ENCODE measurements at places on chromosomes 4 and X.
A peak's percentile ranks its signal among the peaks of the same experiment; 100 is the strongest.

DNA sequence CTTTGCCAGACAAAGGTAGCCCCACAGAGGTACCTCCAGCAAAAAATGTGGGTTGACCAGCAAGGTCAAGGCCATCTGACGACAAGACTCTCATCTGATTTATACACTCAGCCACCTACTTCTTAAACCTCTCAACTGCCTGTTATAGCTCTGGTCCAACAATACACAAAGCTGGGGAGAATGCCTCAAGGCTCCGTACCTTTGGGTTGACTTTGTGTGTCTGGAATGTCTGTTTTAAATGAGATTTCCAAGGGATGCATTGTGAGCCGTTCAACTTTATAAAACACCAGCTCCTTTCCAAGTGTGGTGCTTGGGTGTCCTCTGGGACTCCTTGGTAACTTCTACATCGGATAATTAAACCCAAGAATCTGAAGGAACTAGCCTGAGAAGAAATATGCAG, 167.0 kb upstream of the RPL34 start:
- DNase-seq, result no peak

DNA sequence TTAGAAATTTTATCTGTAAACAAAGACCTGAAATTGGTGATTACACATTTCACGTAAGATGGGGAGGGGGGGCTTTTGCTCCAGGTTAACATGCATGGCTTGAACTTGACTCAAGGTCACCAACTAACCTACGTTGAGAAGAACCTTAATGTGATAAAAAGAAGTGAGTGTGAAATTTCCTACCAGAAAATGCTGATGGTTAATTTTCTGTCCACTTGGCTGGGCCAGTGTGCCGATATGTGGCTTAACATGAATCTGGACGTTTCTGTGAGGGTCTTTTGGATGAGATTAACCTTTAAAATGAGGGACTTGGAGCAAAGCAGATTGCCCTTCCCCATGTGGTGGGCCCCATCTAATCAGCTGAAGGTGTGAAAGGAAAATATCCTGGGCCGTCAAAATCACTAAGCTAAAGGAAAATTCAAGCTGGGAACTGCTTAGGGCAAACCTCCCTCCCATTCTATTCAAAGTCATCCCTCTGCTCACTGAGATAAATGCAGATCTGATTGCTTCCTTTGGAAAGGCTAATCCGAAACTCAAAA, 107.3 kb upstream of the ENPP6 start:
- no peak for DNase-seq

DNA sequence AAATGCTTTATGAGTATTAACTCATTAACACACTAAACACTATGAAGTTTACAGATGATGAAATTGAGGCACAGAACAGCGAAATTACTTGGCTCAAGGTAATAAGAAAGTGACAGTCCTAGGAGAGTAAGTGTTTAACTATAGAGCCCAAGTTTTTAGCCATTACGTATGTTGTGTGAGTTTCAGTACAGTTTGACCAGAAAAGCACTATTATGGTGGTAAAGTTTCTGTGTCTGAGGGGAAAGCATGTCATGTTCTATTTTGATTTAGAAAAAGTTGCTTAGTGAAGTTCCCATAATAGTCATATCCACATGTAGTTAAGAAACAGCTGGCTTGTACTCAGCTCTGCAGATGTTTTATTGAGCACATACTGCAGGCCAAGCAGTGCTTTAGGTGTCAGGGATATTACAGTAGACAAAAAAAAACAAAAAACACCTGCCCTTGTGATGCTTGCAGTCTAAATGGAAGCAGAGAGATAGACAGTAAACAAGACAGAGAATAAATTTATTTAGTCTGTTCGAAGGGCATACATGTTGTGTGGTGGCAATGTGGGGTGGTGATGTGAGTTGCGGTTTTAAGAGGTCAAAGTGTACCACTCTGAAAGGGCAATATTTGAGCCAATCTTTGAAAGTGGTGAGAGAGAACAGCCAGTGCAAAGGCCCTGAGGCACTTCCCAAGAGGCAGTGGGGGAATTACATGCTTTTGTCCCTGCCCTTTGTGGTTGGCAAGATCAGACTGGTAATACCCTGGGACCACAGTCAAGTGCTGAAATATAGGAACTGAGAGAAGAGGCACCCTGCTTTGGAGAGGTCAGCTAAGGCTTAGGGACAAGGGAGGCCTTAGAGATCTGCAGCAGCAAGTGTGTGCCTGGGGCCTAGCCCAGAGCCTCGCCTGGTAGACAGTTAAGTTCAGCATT, 6.2 kb downstream of the TMEM131L start:
- DNase-seq, result no peak

DNA sequence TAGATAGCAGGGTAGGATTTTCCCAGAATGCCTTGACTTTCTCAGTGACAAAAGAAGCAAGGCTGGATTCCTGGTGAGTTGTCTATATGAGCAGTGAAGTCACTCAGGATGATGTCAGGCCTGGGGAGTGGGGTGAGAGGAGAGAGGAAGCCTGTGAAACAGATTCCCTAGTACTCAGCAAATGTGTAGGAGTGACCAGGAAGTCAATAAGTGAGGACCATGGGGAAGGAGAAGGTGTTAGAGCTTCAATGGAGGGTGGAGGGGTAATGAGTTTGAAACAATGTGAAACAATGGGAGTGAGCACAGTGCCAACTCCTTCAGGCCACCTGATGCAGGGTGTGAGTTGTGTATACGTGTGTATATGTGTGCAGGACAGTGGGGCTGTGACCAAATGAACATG, 2.4 kb upstream of the SLC9A6 start:
- peak; percentile 14 for DNase-seq

DNA sequence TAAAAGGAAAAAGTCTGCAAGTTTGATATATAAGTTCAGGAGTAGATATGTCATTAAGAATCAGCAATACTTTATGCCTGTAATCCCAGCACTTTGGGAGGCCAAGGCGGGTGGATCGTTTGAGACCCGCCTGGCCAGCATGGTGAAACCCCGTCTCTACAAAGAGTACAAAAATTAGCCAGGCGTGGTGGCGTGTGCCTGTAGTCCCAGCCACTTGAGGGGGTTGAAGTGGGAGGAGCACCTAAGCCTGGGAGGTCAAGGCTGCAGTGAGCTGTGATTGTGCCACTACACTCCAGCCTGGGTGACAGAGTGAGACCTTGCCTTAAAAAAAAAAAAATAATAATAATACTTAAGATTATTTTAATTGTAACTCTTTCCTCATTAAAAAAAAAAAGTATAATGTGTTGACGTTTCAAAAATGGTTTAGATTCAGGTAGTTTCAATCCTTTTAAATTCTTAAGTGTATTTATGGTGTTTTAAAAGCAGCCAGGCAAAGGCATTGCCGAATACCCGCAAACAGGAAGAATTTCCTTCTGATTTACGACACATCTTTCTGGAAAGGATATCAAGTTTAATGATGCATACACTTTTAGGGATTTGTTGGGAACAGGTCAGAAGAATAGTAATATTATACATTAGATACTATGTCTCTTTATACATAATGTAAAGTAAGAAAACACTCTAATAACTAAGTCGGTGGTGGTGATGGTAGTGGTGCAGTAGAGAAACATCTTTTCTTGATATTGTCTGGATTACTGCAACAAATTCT, 80.9 kb downstream of the KDM6A start:
- DNase-seq, result no peak

GRCh38 chrX:130705591-130705990, 197.4 kb downstream of the ENOX2 start:
- no peak for DNase-seq

GRCh38 chr4:15148691-15149090, 146.4 kb downstream of the CPEB2 start:
- DNase-seq, result no peak

DNA sequence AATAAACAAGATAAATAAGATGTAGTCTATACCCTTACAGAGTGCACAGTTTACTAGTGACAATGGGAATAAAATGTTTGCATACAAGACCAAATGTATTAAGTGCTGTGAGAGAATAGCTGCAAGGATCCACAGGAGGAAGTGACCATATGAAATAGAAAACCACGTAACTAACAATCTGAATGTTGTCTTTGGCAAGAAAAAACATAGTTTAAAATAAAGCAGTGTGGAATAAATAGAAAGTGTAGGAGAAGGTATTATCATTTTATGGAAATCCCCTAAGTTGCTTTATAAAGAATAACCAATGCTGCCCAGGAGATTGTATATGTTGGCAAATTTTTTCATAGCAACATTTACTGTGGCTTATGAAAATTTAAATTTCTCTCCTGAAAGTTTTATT, 116.1 kb downstream of the PCDH7 start:
- peak; percentile 54 for DNase-seq

DNA sequence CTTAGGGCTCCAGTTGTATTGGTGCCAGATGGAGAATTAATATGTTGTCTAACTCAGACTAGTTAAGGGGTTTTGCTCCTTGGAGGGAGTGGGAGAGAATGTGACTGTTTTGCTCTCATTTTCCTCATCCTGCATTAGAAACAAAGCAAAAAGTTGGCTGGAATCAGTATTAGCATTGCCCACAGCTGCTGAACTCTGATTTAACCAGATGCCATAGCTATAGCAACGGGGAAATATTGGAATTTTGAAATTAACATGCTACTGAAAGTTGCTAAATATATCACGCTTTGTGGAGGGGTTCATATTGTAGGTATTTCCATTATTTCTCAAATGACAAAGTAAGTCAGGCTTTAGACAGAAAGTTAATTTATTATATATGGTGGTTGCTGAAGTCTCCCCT, 66.7 kb upstream of the EOLA2 start:
- DNase-seq, result no peak

DNA sequence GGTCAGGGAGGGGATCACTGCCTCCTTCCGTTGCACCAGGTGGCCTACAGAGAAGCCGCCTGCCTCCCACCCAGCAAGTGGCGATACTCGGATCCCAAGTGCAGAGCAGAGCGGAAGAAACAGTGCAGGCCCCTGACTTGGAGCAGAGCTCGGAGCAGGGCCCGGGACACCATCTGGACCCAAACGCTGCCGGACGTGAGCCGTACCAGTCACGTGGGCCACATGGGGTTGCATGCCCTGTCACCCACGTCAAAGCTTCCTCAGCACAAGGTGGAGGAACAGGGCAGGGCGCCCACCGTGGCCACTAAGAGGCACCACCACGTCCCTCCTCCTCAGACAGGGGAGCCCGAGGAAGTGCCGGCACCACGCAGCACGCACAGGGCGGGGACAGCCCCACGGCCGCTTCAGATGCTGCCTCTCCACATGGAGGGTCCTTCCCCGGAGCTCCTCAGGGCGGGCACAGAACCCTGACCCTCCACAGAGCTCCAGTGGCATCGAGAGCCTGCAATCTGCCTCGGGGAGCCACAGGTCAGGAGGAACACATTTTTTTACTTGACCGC, 18.7 kb downstream of the ZFYVE28 start:
- DNase-seq, result no peak

- DNase-seq, result no peak
Measured at GRCh38 chrX:40240844-40241243, 143.1 kb upstream of the BCOR start.

DNA sequence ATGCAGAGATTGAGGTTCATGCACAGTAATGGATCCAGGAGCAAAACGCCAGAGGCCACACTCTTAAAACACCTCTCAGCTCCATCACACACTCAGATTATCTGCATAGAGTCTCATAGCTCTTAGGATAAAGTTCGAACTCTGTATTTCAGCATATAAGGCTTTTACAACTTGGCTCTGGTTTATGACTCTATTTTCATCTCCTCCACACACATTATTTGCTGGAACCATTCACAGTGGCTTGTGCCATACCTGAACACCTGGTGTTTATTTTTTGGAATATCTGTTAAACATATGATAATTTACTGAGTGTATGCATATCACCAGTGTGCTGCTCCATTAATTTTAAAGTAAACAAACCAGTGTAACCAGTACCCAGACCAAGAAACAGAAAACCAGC, 27.2 kb downstream of the RASL11B start:
- DNase-seq, result no peak

Measured in iris pigment epithelial cell (primary cell).